OCI-LY7 (cell line): ENCODE measurements at places on chromosomes 6 and 20. TPM values are rescaled to one million over a fixed set of nuclear protein-coding genes. Genes with fewer than 3 reads are reported as not detected.

RIN2 gene
- total RNA-seq = not detected in 2 replicates

ULBP3 gene
- total RNA-seq = 4.1 and 4.3 TPM in 2 replicates

F13A1 gene
- total RNA-seq = 0.63 and 1.1 TPM in 2 replicates

ESR1 gene
- not detected in 2 replicates for total RNA-seq

SEMG1 gene
- total RNA-seq = not detected in 2 replicates

- no peak for DNase-seq
Observed at GRCh38 chr6:111113336-111114086, 26.2 kb downstream of the SLC16A10 start.

GRCh38 chr20:21873291-21873690 is 167.8 kb downstream of the PAX1 start:
- DNase-seq = no peak

DNA sequence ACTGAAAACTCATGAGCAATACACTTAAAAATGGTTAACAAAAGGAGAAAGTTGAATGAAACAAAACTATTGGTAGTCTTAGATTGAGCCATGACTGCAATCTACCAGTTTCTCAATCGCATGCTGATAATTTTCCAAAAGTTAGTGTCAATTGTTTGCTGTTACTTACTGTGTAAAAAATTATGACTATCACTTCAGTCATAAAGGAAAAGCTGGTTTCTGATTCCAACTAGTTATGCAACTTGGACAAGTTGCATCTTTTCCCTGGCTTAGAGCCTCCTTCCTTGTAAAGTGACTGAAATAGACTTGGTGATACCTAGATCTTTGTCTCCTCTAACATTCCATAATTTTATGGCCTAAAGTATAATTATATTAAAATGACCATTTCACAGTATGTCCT is 88.3 kb upstream of the PAK5 start:
- no peak for DNase-seq

DNA sequence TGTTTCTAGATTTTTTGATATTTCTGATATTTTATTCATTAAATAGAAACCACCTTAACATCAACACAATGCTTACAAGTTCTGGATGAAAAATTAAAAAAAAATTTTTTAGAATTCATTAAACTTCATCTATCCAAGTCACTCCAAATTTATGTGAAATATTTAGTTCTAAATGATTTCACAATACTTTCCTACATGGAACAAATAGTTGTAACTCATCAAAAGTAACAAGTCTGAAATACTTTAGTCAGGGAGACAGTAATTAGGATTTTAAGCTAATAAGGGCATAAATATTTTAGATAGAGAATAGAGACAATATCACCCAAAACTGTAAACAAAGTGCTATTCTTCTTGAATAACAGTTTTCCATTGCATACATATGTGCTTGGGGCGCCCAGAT is 147.8 kb downstream of the HIVEP2 start:
- DNase-seq = no peak

GRCh38 chr6:136226027-136226673 is 24.0 kb downstream of the MTFR2 start:
- DNase-seq = peak; percentile 59

- DNase-seq = no peak
Observed at GRCh38 chr20:4633379-4633778, 88.3 kb upstream of the PRND start.

GRCh38 chr6:170179616-170180324 is 111.1 kb downstream of the DLL1 start:
- DNase-seq = no peak

GRCh38 chr6:136506124-136506799 is 44.0 kb downstream of the MAP7 start:
- DNase-seq = no peak

- no peak for DNase-seq
Observed at GRCh38 chr20:25206063-25206403, 10.5 kb downstream of the ENTPD6 start.

- DNase-seq = no peak
Observed at GRCh38 chr20:59802471-59803221, 130.8 kb downstream of the SYCP2 start.

DNA sequence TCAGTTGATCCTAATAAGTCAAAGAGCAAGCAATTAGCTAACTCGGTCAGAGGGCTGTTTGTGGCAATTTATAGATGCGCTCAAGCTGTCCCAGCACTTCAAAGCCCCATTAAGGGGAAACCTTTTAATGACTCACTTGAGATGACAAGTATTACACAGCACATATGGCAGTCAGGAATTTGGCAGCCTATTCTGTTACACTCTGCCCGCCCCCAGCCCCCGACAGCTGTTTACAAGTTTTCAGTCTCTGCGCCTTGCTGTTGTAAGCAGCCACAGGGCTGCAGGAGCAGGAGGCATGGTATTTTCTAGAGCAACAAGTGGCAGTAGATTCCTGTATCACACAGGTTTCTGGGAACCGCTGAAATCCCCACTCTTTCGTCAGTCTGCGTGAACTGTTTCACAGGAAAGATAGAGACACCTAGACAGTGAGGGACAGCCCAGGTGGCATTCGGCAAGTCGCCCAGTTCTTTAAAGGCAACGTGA is 263.0 kb downstream of the FOXC1 start:
- DNase-seq = no peak

DNA sequence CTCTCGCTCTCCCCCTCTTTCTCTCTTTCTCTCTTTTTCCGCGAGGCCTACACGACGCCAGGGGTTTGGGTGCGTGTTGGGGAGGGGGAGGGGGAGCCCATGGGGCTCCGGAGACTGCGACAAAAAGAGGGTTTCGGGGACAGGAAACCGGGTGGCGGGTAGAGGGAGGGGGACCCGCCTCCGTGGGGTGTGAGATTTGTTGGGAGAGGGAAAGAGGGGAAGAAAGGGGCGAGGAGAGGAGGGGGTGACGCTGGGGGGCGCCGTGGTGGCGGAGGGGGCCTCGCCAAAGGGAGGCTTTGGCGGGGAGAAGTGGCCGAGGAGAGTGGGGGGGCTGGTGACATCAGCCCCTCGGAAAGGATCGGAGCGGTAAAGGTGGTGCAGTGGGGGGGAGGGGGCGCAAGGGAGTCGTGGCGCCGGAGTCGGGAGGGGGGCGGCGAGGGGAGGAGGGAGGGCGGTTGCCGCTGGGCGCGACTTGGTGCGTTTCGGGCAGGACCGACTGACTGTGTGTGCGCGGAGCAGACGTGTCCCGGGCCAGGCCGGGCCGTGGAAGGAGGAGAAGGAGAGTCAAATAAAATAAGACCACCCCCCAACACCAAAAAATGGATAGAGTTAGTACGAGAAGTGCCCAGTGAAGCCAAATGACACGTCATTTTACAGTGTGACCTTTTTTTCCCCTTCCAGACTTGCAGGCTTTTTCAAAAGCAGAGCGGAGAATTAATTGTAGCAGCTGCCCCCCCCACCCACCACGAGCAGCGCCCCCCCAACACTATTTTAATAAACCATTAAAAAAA is 39.8 kb downstream of the GNAS start:
- DNase-seq = peak; percentile 84
